ENCODE measurements at places on chromosomes 12 and 14.

DNA sequence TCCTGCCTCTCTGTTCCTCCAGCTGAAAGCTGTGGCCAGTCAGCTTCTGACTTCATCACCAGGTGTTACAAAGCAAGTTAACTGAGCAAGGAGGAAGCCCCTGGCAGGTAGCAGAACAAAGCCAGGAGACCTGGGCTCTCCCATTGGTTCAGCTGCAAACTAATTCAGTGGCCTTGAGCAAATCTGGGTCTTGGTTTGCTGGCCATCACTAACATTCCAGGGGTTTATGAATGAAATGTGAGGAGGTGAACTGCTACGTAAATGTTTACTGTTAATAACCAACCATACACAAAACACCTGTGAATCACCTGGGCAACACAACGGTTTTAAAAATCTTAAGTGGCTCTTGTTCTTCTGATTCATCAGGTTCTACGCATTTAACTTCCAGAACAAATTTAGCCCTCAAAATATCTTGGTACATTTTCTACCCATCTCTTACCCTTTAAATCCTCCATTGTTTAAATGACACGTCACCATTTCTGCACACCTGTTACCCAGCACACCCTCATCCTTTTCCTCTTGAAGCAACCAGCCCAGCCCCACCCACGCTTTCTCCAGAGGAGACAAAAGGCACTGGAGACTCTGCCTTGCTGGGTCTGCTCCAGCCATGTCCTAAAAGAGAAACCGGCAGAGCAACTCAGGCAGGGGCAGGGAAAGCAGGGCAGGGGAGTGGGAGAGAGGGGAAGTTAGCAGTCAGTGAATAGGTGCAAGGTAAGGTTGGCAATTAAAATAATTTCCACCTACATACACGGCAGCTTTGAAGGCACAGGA lies 49.3 kb upstream of the TSPAN11 start:
- no peak for DNase-seq

DNA sequence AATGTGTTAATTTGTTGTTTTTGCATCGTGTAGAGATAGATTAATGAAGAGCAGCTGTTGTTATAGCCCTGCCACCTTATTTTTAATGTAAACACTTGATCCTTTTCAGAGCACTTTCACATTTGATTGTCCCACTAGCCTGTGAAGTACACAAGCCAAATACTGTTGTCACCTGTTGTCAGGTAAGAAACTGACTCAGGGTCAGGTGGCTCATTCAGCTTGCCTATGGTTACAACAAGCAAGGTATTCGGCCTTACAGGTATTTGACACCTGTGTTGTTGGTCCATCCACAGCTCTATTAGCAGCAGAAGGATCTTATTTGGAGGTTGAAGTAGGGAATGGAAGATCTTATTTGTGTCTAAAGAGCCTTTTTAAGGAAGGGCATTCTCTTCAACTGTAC lies 108.9 kb downstream of the GPR135 start:
- DNase-seq: no peak

DNA sequence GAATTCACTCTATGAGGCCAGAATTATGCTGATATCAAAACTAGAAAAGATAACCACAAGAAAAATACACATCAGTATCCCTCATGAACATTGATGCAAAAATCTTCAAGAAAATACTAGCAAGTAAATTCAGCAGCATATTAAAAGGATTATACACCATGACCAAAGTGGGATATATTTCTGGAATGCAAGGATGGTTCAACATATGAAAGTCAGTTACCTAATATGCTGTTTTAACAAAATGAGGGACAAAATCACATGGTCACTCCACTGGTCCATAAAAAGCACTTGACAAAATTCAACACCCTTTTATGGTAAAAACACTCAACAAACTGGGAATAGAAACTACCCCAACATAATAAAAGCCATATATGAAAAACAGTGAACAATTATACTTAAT lies 40.3 kb downstream of the TECPR2 start:
- DNase-seq: no peak

- DNase-seq: no peak
Observed at GRCh38 chr12:74538491-74539258, 1.0 kb downstream of the ATXN7L3B start.

DNA sequence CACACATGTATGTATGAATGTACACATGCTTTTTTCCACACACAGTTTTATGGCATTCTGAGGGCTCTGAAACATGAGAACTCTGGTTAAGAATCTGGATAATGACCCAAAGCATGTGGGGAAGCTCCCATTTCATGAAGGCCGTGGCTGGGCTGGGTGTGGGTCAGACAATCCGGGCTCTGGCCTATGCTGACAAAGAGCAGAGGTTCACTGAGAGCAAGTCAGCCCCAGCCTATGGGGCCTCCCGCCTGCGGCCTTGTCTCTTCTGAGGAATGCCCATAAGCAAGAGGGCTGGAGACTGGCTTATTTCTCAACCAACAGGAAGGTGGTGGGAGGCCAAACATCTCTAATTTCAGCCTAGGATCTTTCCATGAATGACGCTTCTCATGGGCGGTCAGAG lies 8.5 kb downstream of the MYH6 start:
- no peak for DNase-seq

DNA sequence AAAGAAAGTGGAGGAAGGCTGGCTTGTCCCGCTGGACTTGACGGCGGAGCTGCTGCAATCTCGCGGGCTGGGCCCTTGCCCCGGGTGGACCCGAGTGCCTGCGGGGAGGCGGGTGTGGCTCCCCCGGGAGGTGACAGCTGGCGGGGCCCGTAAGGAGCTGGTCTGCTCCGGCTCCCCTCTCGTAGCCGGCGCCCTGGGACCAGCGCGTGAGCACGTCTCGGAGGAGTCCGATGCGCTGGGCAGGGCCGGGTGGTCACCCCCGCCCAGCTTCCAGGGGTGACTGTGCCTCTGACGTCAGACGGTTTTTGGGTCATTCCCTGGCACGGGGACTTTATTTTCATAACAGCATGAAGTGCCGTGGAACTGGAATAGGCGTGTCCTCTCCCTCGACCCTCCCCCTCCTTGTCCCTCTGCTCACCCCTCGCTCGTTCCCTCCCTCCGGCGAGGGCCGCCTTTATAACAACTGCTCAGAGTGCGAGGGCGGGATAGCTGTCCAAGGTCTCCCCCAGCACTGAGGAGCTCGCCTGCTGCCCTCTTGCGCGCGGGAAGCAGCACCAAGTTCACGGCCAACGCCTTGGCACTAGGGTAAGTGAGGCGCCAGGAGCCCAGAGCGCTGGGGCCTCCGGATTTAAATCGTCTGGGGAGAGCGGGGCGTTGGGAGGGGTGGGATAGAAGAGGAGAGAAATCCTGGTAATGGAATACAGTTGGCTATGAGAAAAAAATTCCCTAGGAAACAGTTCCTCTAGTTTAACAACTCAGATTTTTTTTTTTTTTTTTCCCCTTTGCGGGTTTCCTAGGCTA lies at the start of gene GPRC5A:
Gene GPRC5A, plus strand, starts transcription at position 483 of the 801 bp plus-strand sequence. CDS start 16,688 bp downstream, outside the sequence.
- DNase-seq: no peak

DNA sequence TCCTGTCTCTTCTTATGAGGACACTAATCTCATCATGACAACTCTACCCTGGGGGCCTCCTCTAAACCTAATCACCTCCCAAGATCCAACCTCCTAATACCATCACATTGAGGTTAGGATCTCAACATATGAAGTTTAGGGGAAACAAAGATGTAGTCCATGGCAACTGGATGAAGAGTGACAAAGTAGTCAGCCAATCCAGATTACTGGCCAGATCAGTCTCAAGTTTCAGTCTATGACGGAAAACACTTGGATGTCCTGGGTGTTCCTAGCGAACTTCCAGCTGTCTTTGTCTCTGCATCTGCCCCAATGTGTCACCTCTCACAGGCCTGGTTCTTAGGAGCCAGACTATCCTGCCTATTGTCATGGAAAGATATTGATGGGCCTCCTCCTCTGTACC lies 630.8 kb downstream of the AACS start:
- DNase-seq: no peak

DNA sequence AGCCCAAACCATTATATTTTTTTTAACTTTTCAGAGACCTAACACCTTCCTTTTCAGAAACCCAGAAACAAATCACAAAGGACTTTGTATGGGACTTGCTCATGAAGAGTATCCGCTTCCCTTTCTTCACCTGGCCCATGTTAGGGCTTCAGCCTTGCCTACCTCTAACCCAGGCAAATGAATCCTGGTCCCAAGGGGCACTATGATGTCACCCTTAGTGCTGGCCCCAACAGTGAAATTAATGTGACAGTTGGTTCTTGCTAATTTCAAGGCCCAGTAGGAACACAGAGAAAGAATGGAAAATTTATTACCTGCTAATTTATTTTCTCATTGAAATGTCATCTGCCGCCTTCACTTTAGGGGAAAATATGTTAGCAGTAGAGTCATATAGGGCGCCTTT lies 179.8 kb upstream of the NRXN3 start:
- DNase-seq: no peak

DNA sequence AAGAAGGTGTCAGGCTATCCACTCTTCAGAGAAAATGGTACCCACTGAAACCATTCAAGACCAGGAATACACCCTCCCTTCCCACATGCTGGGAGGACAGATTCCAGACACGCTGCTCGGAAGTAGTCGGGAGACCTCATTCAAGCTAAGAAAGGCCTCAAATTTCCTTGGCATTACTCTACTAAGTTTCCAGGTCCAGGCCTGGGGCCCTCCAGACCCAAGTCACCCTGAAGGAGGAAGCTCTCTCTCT lies 27.1 kb upstream of the RPLP0 start:
- no peak for DNase-seq

DNA sequence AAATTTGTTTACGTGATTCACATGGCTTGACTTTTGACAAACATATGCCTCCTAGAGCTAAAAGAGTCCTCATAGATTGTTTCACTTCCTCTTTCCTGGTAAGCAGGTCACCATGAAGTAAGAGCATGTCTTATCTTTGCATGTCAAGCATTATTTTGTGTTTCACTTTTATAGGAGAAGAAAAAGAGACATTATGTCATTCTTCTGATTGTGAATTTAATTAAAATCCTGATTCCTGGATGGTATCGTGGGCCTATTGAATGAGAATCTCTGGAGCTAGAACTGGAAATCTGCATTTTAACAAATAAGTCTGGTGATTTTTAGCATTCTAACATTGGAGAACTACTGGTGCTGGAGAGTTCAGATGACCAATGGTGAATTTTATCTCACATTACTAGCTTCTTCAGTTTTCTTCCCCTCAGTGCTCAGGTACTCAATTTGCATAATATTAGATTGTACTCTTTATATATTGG lies 218.6 kb upstream of the ATP2B1 start:
- DNase-seq: no peak

- no peak for DNase-seq
Observed at GRCh38 chr14:23613242-23614070, 22.7 kb upstream of the DHRS2 start.

GRCh38 chr12:15273896-15274295 lies 48.4 kb upstream of the PTPRO start:
- no peak for DNase-seq

- DNase-seq: no peak
Observed at GRCh38 chr12:21370845-21371449, 1.8 kb upstream of the IAPP start.

Measured in cerebellar nuclear complex (tissue), 1 donor.